Astrocyte of the hippocampus (primary cell): ENCODE measurements at places on chromosomes 4 and X.

- no peak for DNase-seq
These were observed 526.5 kb downstream of the TRIML1 start for GRCh38 chr4:188665491-188666457.

DNA sequence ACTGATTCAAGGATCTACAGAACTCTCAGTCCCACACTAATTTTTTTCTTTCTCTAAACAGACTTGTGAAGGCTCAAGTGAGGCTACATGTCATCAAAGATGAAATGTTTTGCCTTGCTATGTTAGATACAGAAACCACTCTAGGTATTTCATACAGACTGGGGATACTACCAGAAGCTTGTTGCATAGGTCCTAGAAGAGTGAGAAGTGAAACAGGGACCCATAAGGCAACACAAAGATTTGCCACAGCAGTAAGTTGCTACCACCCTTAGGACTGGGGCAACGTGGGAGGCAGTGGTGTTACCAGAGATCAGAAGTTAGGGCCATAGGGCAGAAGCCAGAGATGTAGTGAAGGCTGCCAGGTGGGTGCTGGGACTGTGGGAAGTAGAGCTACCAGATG lies 50.7 kb upstream of the MID1IP1 start:
- no peak for DNase-seq

DNA sequence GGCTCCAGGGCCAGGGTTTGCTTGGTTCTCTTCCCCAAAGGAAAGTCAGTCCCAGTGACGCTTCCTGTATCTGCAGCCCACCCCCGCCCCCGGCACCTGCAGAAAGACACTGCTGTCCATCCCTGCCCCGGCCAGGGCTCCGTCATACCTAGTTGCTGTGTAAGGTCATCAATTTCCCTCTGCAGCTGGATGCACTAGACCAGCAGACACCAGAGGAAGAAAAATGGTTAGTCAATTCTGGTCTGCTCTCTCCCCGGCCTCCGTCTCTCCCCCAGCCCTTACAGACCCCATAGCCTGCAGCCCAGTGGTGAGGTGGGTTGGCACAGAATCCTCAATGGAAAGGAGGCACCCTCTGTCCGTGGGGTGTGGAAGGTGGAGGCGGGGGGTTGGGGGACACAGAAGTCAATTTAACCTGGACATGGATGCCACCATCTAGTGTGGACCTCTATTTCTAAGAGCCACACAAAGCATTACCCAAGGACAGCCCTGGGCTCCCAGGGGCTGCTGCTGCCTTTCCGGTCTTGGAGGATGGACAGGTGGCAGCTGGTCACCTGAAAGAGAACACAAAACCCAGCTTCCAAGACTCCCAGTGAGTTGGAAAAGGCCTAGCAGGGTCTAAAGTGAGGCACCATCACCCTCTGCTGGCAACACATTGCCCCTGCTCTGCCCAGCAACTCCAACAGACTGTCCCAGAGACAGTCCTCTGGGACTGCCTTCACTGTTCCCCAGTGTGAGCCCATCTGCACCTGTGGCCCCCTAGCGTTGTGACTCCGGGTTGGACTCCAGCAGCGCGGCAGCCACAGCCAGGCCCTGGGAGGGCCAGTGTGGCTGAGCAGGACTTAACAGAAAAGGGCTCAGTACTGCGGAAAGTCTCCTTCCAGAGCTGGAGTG lies 40.2 kb upstream of the NHSL2 start:
- DNase-seq: peak; percentile 27

- DNase-seq: peak; percentile 20
These were observed 29.8 kb upstream of the RELL1 start for GRCh38 chr4:37715889-37716402.

- DNase-seq: peak; percentile 32
These were observed 2.1 kb downstream of the HMGB2 start for GRCh38 chr4:173332021-173332487.
